Cardiac fibroblast (primary cell): ENCODE measurements at places on chromosomes 1 and 21.

- no peak for DNase-seq
Observed at GRCh38 chr1:235424092-235424491, 56.9 kb downstream of the TBCE start.

DNA sequence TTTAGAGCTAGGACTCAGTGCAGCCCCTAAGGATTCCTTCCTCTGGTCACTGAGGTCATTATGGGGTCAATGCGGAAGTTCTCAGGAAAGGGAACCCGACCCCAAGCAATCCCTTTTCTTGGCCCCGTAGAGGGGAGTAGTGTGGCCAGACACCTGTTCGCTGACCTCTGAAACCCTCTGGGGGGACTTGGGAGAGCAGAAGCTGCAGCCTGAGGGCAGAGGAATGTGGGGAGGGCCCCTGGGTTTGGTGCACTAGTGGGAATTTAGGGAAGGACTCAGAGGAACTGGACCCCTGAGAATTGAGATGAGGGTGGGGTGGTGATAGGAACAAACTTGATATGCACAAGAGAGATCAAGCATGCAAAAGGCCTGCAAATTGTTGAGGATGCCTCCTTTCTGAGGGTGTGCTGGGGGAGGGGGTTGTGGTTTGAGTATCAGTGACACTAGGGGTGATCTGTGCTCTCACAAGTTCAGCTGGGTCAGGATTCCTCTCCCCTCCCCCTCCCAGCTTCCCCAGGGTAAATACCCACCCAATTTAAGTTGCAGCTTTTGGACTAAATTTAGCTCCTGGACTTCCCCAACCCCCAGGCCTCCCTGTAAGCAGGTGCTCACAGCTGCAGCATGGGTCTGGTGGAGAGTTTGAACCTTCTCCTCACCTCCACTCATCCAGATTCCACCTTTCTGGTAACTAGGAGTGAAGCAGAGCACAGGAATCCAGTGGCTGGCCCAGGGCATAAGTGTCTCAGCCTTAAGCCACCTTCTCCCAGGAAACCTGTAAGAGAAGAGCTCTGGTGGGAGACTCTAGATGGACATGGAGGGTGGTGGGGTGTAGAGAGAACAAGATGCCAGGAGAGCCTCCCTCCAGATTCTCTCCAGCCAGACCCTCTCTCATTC is 13.5 kb downstream of the ADAMTSL4 start:
- no peak for DNase-seq

- DNase-seq, result peak; percentile 35
Observed at GRCh38 chr1:209769971-209770370, 14.1 kb downstream of the TRAF3IP3 start.

- peak; percentile 60 for DNase-seq
Observed at GRCh38 chr1:92536980-92537884, 50.5 kb upstream of the GFI1 start.
